Thymus (tissue), 14 donors: ENCODE measurements at places on chromosomes 6 and 20.

- DNase-seq = no peak
Measured at GRCh38 chr20:20203784-20204183, 151.5 kb downstream of the CFAP61 start.

DNA sequence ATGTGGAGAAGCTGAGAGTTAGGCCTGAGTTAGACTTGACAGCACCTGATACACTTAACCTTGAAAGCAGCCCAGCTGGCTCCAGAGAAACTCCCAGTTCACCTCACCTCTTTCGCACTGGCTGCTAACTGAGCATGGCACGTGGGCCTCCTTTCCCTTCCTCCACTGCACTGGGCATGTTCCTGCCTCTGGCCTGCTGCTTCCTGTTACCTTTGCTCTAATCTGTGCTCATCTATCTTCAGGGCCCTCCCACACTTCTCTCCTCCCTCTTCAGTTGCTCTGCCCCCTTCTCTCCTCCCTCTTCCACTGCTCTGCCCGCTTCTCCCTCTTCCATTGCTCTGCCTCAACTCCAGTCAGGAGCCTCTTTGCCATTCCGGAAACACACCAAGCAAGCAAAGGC is 13.7 kb upstream of the UBE2V1 start:
- no peak for DNase-seq

DNA sequence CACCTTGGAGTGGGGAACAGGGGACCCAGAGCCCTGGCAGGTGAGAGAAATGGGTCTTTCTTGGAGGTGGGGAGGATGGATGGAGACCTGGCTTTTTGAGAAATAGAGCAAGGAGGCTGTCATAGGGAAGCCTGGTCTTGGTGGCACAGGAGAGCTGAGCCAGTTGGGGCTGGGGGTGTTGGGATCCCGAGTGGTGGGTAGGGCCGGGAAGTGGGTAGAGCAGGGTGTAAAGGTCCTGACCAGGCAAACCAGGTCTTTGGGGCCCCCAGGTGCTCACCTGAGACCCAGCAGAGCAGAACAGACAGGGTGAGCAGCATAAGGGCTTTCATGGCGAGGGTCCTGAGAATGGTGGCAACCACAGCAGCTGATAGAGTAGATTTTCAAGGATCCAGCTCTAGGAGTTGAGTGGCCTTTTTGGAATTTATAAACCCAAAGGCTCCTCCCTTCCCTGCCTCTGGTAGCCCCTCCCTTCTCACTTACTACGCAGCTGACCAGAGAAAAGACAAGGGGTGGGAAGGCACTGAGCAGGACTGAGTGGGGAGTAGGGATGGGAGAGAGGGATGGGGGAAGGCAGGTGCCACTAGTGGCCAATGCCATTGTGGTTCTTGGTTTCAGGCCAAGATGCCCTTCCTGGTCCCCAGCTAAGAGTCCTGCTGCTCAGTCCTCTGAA is at the start of gene LY6G6C:
TSS of gene LY6G6C (minus strand) at position 396 of the 670 bp plus-strand sequence. CDS start at position 329, 67 bp downstream.
- DNase-seq = no peak

GRCh38 chr20:46111028-46111835 is 6.9 kb upstream of the CD40 start:
- no peak for DNase-seq

DNA sequence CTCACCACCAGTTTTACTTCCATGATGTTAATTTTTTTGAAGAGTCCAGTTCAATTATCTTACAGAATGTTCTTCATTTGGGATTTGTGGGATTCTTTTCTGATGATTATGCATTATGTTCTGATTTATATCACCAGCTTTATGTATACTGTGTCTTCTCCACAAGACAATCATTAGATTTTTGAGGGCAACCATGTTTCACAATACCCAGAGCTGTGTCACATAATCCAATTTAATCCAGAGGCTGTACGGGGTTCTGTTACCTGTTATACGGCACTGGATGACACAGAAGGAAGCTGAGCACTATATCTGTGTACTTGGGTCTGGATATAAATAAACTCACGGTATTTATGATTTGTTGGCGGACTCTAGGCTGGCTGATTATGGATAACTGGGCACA is 41.6 kb upstream of the RPN2 start:
- DNase-seq = no peak

DNA sequence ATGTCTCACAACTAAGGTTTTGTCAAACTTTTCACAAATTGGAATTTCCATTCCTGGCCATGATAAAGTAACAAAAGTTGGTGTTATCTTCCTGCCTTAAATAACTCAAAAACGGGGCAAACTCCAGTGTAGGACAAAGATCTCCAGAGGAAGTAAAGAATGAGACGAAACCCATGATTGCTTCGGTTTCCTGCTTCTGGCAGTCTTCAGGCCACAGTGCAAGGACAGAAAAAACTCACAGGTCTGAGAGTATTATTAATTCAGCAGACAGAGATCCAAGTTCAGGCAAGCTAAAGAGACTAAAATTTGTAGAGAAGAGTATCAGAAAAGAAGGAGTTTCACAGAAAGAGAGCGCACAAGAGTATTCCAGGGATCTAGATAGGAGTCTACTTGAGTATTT is 64.8 kb upstream of the RCAN2 start:
- no peak for DNase-seq

DNA sequence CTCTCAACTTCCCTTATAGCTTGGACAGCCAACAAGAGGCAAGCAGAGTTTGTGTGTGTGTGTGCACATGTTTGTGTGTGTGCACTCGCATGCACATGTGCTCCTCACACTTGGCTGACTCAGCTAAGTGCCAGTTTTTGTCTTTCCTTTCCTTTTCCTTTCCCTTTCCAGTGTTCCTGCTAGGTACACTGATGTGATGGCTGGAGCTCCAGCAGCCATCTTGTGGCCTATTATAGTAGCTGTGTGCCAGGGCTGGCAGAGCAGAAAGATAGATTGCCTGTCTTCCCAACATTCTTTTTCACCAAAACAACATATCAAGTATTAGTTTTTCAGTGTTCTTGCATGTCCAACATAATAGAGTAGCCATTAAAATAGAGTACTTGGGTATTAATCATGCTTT is 79.5 kb downstream of the AK9 start:
- DNase-seq = no peak

GRCh38 chr6:2893281-2893680 is 9.8 kb downstream of the SERPINB9 start:
- DNase-seq = no peak

- DNase-seq = no peak
Measured at GRCh38 chr20:1324598-1325172, 4.3 kb downstream of the SDCBP2 start.

- DNase-seq = no peak
Measured at GRCh38 chr20:39640147-39640546, 678.0 kb downstream of the DHX35 start.

DNA sequence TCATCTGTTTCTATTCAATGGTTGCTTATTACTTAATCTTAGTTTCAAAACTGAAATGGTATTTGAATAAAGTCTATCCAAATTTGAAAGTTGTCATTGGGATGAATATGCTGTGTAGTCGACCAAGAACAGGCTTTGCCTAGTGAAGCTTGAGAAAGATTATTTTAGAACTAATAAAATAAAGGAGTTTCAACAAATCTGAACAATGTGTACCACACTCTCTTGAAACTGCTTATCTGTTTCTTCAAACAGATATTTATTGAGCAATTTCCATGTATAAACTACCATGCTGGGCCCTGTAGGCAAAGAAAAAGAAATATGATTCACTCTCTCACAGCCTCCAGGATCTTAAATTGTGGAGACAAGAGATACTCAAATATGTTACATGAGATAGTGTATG is 174.4 kb downstream of the OGFRL1 start:
- no peak for DNase-seq

DNA sequence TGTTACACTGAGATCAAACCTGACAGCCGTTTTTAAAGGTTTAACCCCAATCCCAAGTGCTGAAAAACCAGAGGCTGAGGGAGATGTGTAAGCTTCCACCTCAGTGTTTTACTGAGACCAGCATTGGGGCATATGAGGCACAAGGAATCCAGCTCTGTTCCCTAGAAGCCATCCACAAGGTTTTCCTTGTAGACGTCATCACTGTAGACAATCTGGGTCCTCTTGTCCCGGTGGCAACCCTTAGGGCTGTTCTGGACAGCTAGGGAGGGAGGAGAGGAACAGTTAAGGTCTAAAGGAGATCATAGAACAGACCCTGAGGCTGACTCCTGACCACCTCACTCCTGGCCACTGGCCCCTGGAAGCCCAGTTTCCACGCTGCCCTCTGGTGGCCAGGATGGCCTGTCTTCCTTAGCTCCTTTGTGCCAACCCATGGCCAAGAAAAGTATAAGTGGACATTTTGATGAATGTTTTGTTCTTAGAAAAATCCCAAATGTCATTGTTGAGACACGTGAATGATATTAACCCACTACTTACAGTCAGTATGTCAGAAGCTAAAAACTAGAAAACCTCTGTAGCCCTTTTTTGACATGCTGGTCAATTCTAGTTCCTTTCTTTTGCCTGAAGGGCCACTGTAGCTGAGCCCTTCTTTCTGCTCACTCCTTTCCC is 6.4 kb downstream of the CFB start:
- no peak for DNase-seq

DNA sequence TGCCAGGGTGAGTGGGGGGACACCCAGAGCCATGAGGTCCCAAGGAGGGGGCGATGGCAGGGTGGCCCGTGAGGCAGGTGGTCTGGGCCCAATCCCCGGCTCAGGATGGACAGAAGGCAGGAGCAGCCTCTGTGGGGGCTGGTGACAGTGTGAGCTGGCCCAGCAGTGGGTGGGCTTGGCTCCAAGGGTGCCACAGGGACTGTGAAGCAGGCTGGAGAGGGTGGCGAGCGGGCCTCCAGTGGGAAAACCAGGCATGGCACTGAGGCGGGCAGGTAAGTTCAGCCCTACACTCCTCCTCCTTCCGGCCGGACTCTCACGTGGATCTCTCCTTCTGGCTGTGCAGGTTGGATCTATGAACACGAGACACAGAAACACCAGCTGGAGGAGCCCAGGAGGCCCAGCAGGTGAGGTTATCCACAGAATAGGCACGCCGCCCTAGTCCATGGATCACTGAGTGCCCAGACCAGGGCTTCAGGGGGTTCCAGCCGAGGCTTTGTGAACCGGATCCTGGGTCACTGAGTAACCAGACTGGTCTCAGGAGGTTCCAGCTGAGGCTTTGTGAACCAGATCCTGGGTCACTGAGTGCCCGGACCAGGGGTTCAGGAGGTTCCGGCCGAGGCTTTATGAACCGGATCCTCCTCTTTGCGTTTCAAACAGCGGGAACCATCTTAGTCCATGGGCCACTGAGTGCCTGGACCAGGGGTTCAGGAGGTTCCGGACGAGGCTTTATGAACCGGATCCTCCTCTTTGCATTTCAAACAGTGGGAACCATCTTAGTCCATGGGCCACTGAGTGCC is 76.4 kb upstream of the BHLHE23 start:
- no peak for DNase-seq

DNA sequence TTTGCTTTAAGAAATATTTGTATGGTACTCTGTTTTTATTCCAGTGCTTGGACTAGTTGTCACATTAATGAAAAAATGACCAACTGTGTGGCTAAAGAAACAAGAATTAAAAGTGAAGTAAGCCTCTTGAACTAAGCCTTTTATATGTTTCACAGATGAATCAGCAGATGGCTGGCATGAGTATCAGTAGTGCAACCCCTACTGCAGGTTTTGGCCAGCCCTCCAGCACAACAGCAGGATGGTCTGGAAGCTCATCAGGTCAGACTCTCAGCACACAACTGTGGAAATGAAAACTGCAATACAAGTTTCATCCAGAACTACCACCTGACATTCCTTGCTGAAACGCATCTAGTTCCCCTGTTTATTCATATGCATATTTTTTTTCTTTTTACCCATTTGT is 96.8 kb downstream of the B3GAT2 start:
- no peak for DNase-seq

DNA sequence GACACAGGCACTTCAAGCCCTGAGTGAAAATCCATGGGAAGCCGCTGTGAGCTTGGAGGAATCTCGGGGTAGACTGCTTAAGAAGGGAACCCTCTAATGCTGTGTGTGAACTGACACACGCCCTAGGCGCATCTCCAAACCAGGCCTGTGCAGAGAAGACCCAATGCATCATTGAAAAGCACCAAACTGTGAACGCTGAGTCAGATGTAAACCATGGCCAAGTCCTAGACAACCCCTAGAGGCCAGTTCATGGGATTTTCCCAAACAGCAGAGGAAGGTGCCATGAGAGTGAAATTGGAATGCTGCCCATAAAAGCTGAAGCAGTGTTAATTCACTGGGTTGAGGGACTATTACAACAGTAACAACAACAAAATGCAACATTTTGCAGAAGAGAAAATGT is 296.5 kb downstream of the SMOC2 start:
- DNase-seq = no peak

DNA sequence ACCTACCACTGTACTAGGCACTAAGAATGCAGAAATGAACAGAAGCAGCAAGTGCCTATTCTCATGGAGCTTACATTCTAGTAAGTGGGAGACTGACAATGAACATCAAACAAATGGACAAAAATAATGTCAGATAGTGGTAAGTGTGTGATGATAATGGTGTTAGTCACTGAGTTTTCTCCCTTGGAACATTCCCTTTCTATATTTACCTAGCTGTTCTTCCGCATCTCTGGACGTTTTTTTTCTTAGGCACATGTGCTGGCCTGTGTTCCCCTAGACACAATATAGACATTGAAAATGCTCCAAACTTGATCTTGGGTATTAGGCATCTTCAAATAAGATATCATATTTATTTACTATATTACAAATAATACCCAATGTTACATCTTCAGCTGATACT is 218.1 kb upstream of the GJE1 start:
- DNase-seq = no peak

DNA sequence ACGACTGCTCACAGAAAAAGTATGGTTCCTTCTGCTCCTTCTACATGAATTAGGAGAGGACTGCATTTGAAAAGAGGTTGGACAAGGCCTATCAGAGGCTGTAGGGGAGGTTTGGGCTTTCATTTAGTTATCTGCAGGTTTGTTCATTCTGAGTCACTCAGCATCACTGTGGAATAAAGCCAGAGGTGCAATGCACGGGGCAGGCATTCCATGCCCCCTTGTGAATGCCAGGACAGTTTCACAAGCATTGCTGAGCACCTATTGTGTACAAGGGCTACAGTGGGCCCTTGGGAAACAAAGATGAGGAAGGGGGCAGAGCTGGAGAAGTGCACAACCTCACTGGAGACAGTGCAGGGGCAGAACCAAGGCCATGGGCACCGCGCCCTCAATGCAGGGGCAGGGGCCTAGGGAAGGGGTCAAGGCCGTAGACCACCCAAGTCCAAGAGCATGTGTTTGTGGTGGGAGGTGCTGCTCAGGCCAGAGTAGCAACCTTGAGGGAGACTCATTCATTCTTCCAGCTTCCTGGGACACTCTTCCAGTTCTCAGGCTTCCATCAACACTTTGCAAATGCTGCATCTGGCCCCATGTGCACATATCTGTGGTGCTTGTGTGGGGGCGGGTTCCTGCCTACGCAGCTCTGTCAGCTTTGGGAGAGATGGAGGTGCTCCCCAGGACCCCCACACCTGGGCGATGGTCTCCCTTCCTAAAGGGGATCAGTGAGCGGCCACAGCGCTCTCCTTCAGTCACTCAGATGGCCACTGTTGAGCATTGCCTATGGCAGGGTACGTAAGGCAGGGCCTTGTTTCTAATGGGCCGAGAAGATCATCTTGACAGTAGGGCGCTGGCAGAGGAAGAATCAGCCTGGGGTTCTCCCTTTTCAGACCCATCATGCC is 204.5 kb downstream of the SYNDIG1 start:
- no peak for DNase-seq
